ENCODE measurements at places on chromosomes 3 and 15.

DNA sequence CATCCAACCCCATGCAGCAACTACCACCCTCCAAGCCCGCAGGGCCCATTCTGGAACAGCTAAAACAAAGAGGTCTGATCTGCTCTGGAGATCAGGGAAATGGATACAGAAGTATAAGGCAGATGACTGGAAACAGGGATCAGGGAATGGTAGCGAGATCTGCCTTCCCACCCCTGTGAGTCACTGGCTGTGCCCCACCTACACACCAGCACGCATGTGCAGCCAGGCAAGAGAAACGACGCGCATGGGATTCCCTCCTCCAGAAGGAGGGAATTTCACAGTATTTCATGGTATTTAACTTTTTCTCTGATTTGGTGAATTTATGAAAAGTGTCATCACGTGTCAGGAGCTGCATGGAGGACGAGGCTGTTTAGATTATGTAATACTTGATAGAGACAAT, 116.7 kb downstream of the ARRDC4 start:
- DNase-seq = no peak

DNA sequence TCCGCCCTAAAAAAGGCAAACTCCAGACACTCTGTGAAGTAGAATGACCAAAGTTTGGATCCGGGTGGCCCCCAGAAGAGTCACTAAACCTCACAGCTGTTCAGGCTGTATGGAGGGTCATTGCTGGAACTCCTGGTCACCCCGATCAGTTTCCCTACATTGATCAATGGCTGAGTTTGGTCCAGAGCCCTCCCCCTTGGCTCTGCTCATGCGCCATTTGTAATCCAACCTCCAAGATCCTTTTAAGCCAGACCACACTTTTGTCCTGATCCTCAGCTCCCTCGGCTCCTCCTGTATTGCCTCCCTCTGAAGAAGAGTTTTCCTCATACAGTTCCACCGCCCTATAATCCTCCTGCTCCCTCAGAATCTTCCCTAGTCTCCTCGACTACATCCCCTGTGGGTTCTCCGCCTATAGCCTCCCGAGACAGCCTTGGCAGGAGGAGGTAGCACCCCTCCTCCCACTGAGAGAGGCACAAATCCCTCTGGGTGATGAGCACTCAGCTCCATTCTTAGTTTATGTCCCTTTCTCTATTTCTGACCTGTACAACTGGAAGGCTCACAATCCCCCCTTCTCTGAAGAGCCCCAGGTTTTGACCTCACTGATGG, 42.2 kb downstream of the ZBTB11 start:
- no peak for DNase-seq

DNA sequence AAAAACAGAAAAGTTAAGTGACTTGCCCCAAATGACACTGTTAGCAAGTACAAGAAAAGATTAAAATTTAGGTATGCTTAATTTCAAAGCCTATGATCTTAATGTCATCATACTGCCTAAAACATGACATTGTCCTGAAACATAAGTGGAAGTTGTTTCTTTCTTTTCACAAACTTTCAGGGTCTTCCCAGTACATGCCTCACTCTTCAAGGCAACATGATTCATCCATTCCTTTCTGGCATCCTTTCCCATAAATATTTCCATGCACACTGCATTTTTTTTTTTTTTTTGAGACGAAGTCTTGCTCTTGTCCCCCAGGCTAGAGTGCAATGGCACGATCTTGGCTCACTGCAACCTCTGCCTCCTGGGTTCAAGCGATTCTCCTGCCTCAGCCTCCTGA, 42.5 kb upstream of the KPNA4 start:
- no peak for DNase-seq

DNA sequence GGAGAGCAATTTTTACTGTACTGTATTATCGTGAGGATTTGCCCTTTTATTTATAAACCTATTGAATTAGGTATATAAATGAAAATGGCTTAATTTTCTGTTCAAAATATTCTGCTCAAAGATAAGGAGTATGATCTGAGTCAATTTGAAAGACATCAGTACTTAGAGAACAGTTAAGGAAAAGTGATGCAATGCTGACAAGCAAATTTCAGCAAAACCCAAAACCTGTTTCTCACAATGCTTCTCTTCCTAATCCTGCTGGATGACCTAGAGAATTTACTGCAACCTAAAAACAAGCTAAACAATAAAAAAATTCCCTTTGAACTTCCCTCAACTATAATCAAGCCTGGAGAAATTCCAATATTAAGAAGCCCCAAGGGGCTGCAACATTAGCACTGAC, 82.7 kb downstream of the RFX7 start:
- DNase-seq = no peak

GRCh38 chr3:189941125-189941524, 179.6 kb downstream of the P3H2 start:
- no peak for DNase-seq

- DNase-seq = no peak
Observed at GRCh38 chr3:188526057-188526456, 372.1 kb downstream of the LPP start.

All from RPMI8226 (cell line).